Stimulated activated CD8-positive, alpha-beta memory T cell treated with anti-CD3 and anti-CD28 coated beads, Interleukin-2, amount 100 ng/mL, for 48 hours (primary cell): ENCODE measurements at places on chromosomes 12 and 14.

DNA sequence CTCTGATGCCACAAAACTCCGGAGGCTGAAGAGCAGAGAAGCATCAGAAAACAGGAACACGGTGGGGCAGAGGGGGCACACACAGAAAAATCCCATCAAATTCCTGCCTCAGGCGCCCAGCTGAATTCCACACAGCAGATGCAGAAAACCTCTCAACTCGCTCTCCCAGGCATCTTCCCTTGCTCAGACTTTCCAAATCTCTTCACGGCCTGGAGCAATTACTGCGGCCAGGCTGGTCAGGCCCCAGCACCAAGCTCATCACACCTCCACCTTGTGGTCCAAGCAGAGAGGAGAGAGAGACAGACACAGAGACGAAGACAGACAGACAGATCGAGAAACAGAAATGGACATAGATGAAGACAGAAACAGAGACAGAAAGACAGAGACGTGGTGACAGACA is 89.0 kb downstream of the NCOR2 start:
- DNase-seq, result no peak

DNA sequence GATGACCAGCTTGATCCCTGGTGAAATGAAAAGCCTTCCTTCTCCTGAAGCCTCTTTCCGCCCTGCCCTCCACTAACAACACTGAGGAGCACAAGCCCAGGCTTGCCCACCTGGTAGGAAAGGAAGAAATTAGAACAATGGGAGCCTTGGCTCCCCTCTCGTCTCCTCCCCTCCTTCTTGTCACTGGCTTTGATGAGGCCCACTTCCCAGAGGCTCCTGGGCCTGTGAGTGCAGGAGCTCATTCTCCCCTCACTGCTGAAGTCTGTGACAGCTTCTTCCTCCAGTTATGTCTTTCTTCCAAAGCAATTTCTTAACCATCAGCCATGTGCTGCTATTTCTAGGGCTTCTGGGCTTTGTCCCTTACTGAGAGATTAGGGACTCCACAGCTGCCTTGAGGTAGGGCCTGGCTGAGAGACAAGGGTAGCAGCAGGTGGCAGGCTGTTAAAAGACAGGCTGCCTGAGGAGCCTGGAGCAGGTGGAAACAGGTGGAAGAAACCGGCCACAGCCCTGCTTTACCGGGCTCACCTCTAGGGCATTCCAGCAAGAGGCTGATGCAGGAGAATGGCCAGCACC is 53.6 kb upstream of the SRSF5 start:
- no peak for DNase-seq

DNA sequence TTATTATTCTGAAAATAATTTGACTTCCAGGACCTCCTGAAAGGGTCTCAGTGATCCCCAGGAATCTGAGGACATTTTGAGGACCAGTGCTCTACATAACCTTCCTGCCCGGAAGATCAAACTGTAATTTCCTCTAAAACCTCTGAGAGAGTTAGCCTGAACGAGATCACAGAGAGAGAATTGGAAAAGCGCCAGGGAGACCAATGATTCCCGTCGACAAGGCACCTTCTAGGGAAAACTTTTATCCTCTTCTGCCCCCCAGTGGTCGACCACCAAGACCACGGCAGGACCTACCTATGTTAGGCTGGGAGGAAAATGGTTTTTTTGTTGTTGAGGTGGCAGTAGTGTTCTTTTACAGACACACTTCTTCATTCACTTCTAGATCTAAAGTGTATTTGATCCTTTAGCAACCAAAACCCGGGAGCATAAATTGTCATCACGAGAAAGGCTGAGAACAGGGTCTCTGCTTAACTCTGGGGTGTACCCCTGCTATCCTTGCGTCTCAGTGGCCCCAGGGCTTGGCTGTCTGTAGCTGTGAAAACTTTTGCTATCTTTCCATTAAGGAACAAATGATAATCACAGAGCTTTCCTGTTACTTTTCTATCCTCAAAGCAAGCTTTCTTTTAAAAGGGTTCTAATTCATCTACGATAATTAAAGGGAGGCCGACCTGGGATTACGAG is 62.9 kb upstream of the NID2 start:
- peak; percentile 30 for DNase-seq

DNA sequence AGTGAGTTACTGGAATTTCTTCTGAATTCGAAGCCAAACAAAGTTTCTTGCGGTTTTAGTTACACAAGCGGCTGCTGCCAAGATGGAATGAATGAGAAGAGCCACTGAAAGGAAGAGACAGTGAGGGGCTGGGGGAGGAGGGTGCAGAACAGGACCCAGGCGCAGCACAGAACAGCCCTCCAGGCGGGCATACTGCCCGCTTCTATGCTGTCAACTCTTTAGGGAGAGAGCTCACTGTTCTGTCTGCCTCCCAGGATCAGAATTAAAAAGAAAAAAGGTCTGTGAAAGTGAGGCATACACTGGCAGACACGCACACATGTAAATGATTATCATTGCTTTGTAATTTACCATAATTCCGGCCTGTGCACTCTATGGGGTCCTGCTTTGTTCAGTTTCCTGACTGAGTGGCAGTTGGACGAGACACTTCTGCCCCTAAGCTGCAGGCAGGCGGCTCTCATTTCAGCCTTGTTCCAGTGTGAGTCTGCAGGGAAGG is 231.6 kb downstream of the CACNA1C start:
- no peak for DNase-seq

GRCh38 chr12:76337583-76337982 is 10.6 kb downstream of the BBS10 start:
- no peak for DNase-seq

- no peak for DNase-seq
Measured at GRCh38 chr14:102764220-102764671, 13.0 kb upstream of the TRAF3 start.

- DNase-seq, result no peak
Measured at GRCh38 chr14:60723116-60723906, 840 bp downstream of the SIX4 start.

GRCh38 chr14:50225067-50225973 is 6.1 kb downstream of the SOS2 start:
- DNase-seq, result no peak

DNA sequence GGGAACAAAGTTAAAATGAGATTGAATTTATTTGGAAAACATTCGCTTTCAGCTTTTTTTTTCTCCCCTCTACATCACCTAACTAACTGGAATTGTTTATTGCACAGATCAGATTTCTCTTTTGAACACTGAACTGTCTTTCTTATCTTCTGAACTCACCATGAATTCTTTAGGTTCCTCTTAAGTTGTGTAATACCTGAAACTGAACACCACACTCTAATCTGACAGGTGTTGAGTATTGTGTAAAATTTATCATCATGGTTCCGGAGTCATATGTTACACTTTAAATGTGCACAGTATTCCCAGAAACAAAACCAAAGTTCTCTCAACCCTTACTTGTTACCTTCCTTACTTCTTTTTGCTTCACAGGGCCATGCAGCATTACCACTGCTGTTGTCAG is 66.8 kb downstream of the TGFB3 start:
- DNase-seq, result no peak

GRCh38 chr12:13373131-13373530 is 176.6 kb downstream of the EMP1 start:
- no peak for DNase-seq
